ENCODE measurements at places on chromosomes 13 and 19. TPM values are rescaled to one million over a fixed set of nuclear protein-coding genes. Genes with fewer than 3 reads are reported as not detected.
A peak's percentile ranks its signal among the peaks of the same experiment; 100 is the strongest.

ZNF460 gene
- 6.2 TPM for polyA plus RNA-seq

C19orf81 gene
- 14.7 TPM for polyA plus RNA-seq

ATXN8OS gene
- not detected for polyA plus RNA-seq

OR4F17 gene
- not detected for polyA plus RNA-seq

DNA sequence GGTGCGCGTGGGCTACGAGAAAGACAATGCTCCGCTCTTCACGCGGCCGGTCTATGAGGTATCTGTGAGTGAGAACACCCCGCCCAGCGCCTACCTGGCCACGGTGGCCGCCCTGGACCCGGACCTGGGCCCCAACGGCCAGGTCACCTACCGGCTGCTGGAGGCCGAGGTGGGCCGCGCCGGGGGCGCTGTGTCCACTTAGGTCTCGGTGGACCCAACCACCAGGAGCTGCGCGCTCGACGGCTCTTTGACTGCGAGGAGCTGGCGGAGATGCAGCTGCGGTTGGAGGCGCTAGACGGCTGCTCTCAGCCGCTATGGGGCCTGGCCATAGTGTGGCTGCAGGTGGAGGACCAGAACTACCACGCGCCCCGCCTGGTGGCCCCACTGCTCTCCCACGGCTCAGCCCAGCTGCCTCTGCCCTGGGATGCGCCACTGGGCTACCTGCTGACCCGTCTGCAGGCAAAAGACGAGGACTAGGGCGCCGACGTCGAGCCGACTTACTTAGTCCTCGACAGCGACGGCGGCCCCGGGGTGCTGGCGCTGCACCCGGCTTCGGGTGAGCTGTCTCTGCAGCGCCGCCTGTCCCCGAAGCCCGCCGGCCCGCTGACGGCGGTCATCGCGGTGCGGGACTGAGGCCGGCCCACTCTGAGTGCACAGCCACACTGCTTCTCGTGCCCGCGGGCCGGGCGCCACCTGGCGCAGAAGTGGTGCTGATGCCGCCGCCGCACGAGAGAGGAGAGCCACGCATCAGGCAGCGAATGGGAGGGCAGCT, 173.0 kb downstream of the OLFM4 start:
- DNase-seq: peak; percentile 49

DNA sequence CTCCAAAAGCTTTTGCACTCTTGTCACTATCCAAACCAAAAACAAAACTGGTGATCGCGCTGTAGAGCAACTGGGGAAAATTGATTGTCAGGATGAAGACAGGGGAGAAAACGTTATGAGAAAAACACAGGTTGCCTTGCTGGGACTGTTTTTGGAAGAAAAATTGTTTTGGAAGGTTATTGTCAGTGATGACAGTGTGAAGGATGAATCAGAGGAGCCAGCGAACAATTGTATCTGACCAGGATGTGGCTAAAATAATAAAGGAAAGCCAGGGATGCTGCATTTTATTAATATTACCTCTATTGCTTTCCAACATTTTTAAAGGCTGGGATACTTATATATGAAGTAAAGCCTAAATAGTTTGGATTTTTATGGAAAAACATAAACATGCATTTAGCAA, 334.0 kb downstream of the SPRY2 start:
- no peak for DNase-seq

- no peak for DNase-seq
Observed at GRCh38 chr13:72180253-72180952, 313.4 kb upstream of the DACH1 start.

DNA sequence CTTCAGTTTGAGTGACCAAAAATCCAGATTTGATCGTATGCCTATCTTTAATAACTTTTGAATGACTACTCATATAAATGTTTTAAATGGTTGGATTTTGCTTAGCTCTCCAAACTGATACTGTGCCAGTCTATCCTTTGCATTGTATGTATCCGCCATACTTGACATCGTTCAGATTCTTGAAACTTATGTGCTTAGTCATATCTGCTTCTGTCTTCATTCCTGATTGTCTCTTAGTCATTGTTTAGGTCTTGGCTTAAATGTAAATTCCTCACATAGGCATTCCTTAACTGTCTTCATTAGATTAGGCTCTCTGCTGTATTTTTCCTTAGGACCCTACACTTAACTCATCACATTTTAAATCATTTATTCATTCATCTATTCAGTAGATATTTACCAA, 126.0 kb downstream of the PCCA start:
- DNase-seq: no peak

DNA sequence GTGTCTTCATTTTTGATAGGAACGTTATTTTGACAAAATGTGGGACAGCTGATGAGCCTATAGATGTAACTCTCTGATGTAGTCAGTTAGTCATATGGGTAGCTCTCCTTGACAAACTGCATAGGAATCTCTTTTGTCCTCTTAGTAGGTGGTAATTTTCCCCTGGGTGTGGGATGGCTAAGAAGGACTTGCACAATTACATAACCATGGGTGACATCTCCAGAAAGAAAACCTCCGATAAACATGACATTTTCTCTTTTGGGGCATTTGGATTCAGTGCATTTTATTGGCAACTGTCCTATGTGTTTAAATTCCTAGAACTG, 41.8 kb downstream of the IGFL3 start:
- DNase-seq: no peak
